ENCODE measurements at places on chromosomes 11 and 22.
A peak's percentile ranks its signal among the peaks of the same experiment; 100 is the strongest.

DNA sequence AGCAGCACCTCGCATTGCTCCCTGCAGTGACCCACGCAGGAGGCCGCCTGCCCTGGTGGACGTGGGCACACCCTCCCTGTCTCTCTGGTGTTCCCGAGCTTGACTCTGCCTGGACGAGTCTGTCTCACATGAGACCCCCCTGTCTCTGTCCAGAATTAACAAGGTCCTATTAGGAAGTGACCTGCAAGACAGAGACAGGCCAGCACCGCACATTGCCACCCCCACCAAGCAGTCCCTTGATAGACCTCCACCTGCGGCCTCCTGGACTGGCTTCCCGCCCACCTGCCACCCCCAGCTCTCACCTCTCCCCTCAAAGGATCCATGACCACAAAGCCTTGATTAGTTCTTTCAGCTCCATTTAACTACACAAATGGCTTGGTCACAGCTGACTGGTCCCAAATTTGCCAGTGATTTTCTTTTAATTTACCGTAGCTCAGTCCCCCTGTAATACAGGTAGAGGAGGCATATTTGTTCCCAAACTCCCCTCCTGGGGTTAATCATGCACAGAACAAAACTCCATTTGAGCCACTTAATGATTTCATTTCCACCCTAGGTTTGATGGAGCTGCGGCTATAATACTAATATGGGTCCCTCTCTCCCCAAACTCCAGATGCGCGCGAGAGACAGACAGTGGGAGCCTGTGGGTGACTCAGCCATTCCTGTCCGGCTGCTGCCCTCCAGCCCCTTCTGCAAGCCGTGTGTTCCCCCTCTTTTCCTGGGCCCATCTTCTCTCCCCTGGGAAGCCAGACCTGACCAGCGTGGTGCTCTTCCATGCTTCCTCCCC lies 11.2 kb downstream of the SPATA19 start:
- no peak for DNase-seq

DNA sequence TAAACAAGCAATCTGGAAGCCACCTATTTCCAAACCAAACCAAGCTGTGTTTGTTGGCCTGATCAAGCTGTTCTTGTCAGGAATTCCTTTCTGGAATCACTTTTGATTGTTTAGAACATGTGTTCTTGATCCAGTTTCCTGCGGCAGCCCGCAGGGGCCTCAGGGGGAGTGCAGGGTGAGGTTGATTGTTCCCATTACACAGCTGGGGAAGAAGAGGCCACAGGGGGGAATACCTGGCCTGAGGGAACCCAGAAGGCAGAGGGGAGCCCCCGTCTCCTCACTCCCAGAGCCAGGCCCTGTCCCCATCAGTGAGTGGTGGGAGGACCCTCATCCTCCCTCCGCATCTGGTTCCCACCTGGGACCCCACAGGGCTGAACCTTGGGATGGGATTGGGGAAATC lies 4.2 kb downstream of the MRGPRD start:
- DNase-seq: no peak

DNA sequence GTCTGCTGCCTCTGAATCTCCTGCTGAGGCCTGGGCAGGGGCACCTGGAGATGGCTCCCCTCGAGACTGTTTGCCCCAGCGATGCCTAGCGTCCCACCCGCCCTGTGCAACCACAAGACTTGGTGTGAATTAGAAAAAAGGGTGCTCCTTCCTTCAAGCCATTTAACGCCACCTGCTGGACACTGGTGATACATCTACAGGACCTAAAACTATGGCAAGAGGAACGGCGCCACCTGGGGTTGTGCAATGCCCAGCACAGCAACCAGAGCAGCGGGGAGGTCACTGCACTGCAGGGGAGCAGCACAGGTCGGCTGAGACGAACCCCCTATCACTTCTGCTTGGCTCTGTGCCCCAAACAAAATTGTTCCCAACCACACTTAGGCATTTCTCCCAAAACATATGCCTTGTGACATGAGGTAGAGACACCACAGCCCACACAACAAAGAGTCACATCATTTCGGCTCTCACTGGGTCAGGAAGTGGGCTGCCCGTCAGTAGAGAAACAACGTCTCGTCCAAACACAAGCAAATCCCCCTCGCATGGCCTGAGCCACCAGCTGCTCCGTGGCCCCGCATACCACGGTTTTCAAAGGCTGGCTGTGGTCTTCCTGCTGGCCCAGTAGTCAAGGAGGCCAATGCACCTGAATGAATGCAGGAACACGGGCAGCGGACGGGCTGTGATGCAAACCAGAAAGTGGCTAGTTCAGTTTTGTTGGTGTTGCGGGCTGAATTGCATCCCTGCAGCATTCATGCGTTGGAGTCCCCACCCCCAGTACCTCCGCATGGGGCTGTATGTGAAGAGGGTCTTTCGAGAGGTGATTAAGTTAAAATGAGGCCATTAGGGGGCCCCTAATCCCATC lies 171.9 kb downstream of the SHANK2 start:
- peak; percentile 37 for DNase-seq

DNA sequence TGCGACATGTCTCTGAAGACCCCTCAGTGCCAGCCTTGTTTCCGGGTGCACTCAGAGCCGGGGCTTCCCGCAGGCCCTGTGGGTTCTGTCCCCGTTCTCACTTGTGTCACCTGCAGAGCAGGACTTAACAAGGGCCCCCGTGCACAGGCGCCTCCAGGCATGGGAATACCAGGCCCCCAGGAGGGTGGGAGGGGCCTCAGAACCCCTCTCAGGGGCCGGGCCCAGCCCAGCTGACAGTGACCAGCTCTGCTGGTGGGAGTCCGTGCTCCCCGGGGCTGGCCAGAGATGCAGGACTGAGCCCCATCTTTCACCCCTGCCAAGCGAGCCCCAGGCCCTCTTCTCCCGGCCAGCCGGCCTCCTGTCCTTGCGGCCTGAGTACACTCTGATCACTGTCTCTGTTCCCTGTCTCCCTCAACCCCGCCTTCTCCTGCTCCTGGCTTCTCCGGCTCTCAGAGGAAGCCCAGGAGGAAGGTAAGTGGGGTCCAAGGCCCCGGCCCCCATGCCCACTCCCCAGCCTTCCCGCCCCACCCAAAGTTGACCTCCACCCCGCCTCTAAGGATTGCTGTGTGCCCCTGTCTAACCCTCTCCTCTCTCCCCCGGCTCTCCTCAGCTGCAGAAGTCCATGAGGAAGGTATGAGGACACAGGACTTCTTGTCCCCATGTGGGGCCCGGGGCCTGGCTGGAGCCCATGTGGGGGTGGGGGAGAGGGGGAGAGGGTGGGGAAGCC lies 5.3 kb downstream of the TNNT3 start:
- DNase-seq: no peak

DNA sequence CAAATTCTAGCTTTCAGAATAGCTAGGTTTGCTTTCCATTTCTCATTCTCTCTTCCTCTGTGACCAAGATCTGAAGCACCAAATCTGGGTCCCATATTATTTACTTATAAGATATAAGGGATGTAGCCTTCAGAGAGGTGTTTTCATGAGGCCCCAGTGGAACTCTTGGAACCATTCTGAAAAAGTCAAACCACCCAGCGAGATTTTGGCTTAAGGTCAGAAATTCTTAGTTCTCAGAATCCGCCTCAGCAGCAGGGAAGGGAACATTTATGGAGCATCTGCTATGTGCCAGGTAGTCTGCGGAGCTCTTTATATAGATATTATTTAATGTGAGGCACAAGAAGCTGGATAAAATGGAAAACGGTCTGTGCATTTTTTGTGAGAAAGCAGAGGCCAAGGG lies 6.3 kb downstream of the NAV2 start:
- no peak for DNase-seq

- DNase-seq: no peak
These were observed 388.3 kb downstream of the BRD1 start for GRCh38 chr22:49439373-49439772.

GRCh38 chr11:94776351-94777321 lies 8.5 kb downstream of the AMOTL1 start:
- DNase-seq: no peak

GRCh38 chr11:129281471-129282415 lies 89.6 kb upstream of the ARHGAP32 start:
- no peak for DNase-seq

- no peak for DNase-seq
These were observed 939 bp upstream of the SH3BP1 start for GRCh38 chr22:37638391-37639069.

GRCh38 chr11:70901951-70902521 lies 350.3 kb downstream of the SHANK2 start:
- no peak for DNase-seq
